ENCODE measurements at places on chromosomes 13 and 19. TPM values are rescaled to one million over a fixed set of nuclear protein-coding genes. Genes with fewer than 3 reads are reported as not detected.

DNA sequence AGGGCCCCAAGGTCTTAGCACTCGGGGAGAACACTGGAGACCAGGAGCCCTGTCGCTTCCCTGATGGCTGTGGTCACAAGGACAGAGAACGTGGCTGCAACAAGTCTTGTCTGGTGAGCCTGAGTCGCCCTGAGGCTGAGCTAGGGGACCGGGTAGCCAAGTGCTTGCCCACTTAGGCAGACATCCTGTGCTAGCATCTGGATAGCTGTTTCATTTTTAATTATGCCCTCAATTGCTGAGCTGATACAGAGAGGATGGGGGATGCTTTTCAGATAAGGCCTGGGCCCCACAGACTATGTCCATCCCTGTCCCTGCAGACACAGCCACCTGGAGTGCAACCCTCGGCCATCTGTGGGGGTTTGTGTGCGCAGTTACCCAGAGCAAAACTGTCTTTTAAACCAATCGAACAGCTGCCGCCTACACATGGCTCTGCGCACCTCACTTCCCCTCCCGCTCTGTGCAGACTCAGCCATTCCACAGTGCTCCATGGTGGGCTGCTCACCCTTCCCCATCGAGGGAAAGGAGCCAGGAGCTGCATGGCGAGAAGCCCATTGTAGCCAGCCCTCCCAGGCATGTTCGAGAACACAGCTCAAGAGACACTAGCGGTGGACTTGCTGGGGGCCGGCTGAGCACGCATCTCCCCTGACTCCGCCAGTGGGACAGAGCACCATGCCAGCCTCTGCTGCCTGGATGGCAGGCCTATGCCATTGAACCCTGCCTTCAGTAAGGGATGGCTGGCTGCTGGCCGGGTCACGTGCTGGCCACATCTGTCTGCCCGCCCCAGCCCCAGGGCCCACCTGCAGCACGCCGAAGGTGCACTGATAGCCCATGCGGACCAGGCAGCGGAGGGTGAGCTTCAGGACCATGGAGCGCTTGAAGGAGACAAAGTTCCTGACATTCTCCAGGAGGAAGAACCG lies 19.4 kb upstream of the EIF3G start:
- H3K4me3 ChIP-seq: no peak overlapping the region
- H3K27ac ChIP-seq: no peak overlapping the region
- H3K4me1 ChIP-seq: no peaks in the 10 kb centered on the region
- no peaks in the 10 kb centered on the region for H3K36me3 ChIP-seq

GRCh38 chr13:78105656-78106055 lies 187.0 kb upstream of the EDNRB start:
- no peaks in the 10 kb centered on the region for H3K36me3 ChIP-seq
- no peaks in the 10 kb centered on the region for H3K27me3 ChIP-seq
- H3K4me3 ChIP-seq: no peak overlapping the region
- H3K4me1 ChIP-seq: no peaks in the 10 kb centered on the region
- H3K27ac ChIP-seq: no peak overlapping the region

DNA sequence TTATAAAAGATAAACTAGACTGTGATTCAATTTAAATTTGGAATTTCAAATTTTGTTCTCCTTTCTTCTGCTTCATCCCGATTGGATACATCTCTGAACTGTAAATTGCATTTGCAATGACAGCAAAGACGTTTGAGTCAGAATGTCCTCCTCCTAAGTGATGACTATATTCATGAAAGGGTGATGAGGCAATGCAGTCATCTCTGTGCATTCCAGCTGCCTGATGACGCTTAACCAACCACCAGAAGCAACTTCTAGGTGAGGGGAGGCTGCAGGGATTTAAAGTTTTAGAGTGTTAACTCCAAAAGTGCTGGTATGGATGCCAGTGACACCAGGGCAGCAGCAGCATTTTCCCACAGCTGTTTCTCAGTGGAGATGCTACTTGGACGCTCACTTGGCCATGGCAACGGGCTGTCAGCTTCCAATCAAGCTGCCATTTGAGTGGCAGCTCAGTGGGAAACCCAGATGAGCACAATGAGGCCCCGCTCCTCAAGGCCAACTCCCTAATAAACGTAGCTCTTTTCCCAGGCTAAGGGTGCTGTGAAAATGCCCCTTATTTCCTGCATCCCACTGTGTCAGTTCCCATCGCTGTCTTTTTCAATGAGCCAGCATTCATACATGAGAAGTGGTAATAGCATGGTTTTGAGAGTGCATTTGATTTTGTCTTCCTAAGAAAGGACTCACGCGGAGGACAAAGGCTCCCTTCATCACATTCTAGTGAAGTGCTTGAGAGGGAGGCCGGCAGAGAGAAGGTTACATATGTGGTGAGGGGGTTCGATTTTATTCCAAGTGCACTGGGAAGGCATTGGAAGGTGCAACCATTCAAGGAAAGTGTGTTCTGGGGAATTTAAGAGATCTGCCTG lies 45.2 kb upstream of the AMER2 start:
- H3K27ac ChIP-seq: no peak overlapping the region
- no peak overlapping the region for H3K4me3 ChIP-seq
- H3K36me3 ChIP-seq: no peaks in the 10 kb centered on the region
- H3K4me1 ChIP-seq: no peaks in the 10 kb centered on the region
- DNase-seq: no peak

GRCh38 chr13:21608961-21609360 lies 5.0 kb upstream of the MICU2 start:
- H3K27ac ChIP-seq: no peak overlapping the region
- DNase-seq: no peak
- H3K4me3 ChIP-seq: no peak overlapping the region
- no peaks in the 10 kb centered on the region for H3K4me1 ChIP-seq
- no peaks in the 10 kb centered on the region for H3K36me3 ChIP-seq

GRCh38 chr13:49165798-49166752 lies 54.1 kb upstream of the MLNR start:
- no peak overlapping the region for H3K27ac ChIP-seq
- DNase-seq: no peak
- H3K4me1 ChIP-seq: no peaks in the 10 kb centered on the region
- no peaks in the 10 kb centered on the region for H3K27me3 ChIP-seq
- no peak overlapping the region for H3K4me3 ChIP-seq
- peaks cover 31% of the 10 kb centered on the region for H3K36me3 ChIP-seq

DNA sequence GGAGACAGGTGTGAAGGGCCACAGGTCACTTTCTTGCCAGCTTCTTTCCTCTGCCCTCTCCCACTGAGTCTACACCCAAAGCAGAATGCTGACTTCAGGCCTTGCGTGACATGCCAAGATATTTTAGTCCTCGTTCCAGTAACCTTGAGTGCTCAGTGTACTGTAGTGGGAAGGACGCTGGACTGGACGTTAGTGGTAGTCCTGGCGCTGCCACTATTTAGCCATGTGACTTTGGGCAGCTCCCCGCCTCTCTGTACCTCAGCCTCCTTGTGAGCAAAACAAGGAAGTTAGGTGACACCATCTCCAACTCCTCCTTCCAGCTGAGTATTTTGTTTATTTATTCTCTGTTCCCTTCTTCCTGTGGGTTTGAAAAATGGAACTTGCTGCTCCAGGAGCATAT lies 86.1 kb downstream of the FRY start:
- no peaks in the 10 kb centered on the region for H3K27me3 ChIP-seq
- H3K4me3 ChIP-seq: no peak overlapping the region
- peaks cover 6% of the 10 kb centered on the region for H3K4me1 ChIP-seq
- peak overlapping the region; percentile 81 for H3K27ac ChIP-seq

DNA sequence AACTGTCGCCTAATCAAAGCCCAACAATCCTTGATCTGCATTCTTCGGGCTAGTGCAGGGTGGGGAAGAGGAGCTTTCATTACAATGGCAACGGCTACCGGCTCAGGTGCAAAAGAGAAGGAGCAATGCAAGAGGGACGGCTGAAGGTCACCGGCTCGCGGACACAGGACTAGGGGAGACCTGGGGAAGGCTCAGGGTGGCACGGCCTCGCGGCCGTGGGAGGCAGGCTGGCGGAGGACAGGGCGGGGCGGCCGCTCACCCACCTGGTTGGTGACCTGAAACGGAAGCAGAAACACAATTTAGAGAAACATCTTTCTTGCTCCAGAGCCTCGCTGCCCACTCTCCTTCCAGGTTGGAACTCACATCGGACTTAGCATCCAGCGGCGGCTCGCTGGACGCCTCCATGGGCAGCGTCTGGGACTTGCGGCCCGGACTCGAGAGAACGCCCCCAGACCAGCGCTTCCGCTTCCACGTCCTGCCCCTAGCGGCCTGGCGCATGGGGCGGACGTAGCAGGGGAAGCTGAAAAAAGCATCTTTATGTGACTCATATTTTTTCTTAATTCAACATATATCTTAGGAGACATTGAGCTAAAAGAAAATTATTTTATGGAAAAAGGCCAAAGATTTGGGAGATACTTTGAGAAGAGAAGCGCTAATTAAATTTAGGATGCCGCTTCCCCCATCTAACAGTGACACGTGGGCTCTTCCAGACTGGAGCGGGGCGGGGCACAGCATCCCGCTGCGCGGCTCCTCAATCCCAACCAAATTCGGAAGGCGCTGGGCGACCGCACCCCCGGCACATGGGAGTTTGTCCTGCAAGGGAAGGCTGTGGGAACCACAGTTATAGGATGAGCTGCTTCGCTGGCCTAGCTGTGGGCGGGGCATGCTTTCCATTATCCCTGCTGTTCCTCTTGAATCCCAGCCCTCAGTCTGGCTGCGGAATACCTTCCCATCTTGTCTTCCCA lies at the start of gene COMMD6:
COMMD6 (minus strand) TSS at position 441 of the 965 bp plus-strand sequence; CDS start at position 405, 36 bp downstream.
- H3K27me3 ChIP-seq: no peaks in the 10 kb centered on the region
- DNase-seq: peak; percentile 70
- H3K27ac ChIP-seq: peak within 1 kb of the TSS; percentile 77
- peaks cover 5% of the 10 kb centered on the region for H3K36me3 ChIP-seq
- H3K4me3 ChIP-seq: peak within 1 kb of the TSS; percentile 65

- DNase-seq: peak; percentile 22
- no peaks in the 10 kb centered on the region for H3K27me3 ChIP-seq
- H3K4me3 ChIP-seq: no peak overlapping the region
- no peaks in the 10 kb centered on the region for H3K36me3 ChIP-seq
- H3K4me1 ChIP-seq: no peaks in the 10 kb centered on the region
- H3K27ac ChIP-seq: no peak overlapping the region
Measured at GRCh38 chr13:70923863-70924752, 815.9 kb upstream of the KLHL1 start.

- DNase-seq: no peak
- no peak overlapping the region for H3K4me3 ChIP-seq
- no peaks in the 10 kb centered on the region for H3K4me1 ChIP-seq
Measured at GRCh38 chr13:66940113-66940512, 290.0 kb downstream of the PCDH9 start.

- H3K27ac ChIP-seq: no peak overlapping the region
- H3K27me3 ChIP-seq: no peaks in the 10 kb centered on the region
- no peaks in the 10 kb centered on the region for H3K4me1 ChIP-seq
- DNase-seq: no peak
- no peak overlapping the region for H3K4me3 ChIP-seq
Measured at GRCh38 chr13:101552786-101553185, 100.3 kb downstream of the ITGBL1 start.

- no peak overlapping the region for H3K27ac ChIP-seq
- H3K4me1 ChIP-seq: no peaks in the 10 kb centered on the region
- H3K27me3 ChIP-seq: peaks cover 5% of the 10 kb centered on the region
- no peaks in the 10 kb centered on the region for H3K36me3 ChIP-seq
Measured at GRCh38 chr13:28851422-28851821, 31.3 kb downstream of the MTUS2 start.

GRCh38 chr19:38647966-38648768 lies 718 bp downstream of the ACTN4 start:
- DNase-seq: no peak
- H3K4me3 ChIP-seq: peak overlapping the region; percentile 72
- H3K36me3 ChIP-seq: no peaks in the 10 kb centered on the region
- peak overlapping the region; percentile 88 for H3K27ac ChIP-seq

DNA sequence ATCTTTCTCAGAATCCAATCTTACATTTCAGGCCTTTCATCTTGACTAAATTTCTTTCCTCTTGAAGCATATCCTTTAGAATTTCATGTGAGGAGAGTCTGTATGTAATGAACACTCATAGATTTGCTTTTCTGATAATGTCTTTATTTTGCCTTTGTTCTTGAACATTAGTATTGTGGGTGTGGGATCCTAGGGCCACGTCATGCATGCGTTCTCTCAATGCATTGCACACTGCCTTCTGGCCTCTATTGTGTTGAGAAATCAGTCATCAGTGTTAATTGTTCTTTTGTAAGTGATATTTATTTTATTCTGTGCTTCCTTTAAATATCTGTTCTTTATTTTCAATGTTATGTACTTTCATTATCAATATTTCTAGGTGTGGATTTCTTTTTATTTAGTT lies 364.9 kb downstream of the OXGR1 start:
- no peak for DNase-seq
- no peaks in the 10 kb centered on the region for H3K27me3 ChIP-seq
- no peak overlapping the region for H3K27ac ChIP-seq
- H3K4me1 ChIP-seq: no peaks in the 10 kb centered on the region
- H3K4me3 ChIP-seq: no peak overlapping the region

Gene ALOX5AP
- total RNA-seq: 3.7 TPM

Gene TICAM1
- 6.7 TPM for total RNA-seq

Gene ZNF808
- 10.0 TPM for total RNA-seq

Gene NLRP7
- total RNA-seq: not detected

Gene FAM216B
- not detected for total RNA-seq

Gene C19orf33
- total RNA-seq: 1.6 TPM

Measured in pancreas (tissue), 10 donors.